ENCODE measurements at places on chromosomes 13 and 19.
A peak's percentile ranks its signal among the peaks of the same experiment; 100 is the strongest.

DNA sequence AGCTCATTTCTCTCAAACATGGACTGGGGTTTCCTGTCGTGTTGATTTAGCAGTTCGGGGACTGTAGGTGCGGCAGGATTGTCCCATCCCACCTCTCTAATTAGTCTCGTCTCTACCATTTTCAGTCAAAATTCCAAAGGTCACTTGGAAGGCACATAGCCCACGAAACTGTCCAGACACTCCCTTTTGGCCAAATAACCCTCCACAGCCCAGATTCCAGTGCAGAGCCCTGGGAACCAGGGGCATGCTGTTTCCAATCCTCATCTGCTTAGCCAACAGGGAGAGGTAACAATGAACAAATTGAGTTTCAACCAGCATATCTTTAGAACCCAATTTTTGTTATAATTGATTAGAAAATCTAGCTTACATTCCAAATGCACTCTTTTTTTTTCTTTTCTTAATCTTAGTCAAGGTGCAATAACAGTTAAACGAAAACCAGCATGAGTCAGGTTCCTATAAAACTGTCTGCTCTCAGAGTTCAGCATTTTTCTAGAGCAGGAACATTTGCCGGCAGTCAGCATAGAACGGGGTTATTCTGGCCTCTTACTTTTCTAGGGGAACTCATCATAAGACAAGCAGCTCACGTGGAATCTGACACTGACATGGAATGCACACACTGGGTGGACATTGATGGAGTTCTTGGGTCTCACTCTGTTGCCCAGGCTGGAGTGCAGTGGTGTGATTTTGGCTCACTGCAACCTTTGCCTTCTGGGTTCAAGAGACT, 14.4 kb upstream of the CEBPA start:
- DNase-seq: no peak

- no peak for DNase-seq
Measured at GRCh38 chr19:42469311-42470235, 26.8 kb upstream of the CXCL17 start.

- no peak for DNase-seq
Measured at GRCh38 chr19:18418029-18418482, 1.1 kb upstream of the SSBP4 start.

GRCh38 chr13:26914624-26915023, 154.0 kb upstream of the GPR12 start:
- no peak for DNase-seq

DNA sequence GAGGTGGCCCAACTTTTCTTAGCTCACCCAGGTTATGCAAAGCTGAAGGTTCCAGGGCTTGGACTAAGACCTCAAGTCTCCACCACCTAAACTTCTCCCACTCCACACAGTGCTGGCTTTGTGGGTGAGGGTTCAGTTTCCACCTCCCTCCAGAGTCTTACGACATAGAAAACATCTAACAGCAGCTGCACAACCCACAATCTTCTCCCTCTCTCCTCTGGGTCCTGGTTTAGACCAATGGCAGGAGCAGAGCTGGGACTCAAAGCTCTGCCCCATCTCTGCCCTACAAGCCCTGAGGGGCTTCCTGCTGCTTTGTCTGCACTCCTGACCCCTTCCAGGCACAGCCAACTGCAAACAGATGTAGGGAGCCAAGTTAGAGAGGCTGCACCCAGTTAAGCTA, 16.0 kb downstream of the IRGC start:
- DNase-seq: no peak

- peak; percentile 15 for DNase-seq
Measured at GRCh38 chr19:37817180-37817981, 38.0 kb upstream of the ZNF573 start.

DNA sequence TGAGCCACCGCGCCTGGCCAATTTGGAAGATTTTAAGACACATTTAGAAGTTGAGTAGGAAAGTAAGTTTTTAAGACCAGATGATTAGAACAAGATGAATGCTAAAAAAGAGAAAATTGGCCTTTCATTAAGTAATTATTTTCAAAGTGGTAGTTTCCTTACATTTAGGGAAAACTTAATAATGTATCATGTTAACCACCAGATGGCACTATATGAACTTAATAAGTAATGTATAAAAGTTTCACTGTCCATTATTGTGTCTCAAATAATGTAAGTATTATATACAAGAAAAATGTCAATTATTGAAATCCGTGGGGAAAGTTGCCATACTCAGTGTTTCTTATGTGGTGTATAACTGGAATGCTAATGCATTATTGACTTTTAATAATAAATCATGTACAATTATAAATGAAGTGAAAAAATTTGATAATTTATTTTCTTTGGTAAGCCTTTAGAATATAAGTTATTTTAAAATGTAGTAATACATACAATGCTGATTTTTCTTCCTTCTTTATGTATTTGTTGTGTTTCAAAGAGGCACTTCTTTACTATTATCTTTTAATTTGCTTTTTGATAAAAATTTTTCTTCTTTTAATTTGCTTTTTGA, 29.2 kb downstream of the COG6 start:
- DNase-seq: no peak

GRCh38 chr13:111866731-111867245, 200.2 kb upstream of the SOX1 start:
- DNase-seq: no peak

DNA sequence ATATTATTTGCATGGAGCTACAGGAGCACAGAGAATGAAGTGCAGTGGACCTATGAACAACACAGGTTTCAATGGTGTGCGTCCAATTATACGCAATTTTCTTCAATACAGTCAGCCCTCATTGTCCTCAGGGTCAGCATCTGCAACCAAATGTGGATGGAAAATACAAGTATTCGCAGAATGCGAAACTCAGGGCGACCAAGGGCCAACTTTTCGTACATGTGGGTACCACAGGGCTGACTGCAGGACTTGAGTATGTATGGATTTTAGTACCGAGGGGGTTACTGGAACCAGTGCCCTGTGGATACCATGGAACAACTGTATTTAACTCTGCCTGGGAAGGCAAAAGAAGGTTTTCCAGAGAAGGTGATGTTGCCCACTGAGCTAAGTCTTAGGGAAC, 10.2 kb downstream of the LCP1 start:
- DNase-seq: no peak

- no peak for DNase-seq
Measured at GRCh38 chr19:57071444-57071843, 48.3 kb upstream of the USP29 start.

DNA sequence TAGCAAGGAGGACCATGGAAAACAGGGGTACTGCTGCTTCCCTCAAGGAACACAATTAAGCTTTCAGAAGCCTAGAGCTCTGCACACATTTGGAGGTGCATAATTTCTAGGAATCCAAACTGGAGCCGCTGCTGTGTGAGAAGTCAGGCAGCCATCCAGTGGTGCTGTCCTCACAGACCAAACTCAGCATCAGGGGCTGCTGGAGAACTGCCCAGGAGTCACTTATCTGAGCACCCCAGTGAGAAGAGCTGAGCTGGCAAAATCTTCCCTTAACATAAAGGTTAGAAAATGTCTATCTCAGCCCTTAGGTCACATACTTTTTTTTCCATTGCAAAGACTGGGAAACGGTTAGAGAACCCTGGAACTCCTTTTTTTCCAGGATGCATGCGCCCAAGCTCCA, 72.8 kb downstream of the ATP7B start:
- DNase-seq: no peak

DNA sequence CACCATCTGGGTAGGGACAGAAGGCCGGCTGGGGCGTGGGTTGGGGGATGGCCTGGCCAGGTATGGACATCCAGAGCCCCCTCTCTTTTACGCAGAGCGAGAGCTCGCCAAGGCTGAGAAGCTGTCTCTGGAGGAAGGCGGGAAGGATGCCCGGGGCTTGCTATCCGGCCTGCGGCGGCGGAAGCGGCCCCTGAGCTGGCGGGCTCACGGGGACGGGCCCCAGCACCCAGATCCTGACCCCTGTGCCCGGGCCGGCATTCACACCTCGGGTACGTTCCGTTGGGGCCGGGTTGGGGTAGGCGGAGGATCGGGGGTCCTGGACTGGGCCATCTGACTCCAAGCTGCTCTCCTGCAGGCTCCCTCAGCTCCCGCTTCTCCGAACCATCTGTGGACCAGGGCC, 8.7 kb upstream of the SCN1B start:
- no peak for DNase-seq

- no peak for DNase-seq
Measured at GRCh38 chr13:50291611-50292010, 276.4 kb downstream of the KCNRG start.

- DNase-seq: peak; percentile 39
Measured at GRCh38 chr19:17448131-17448967, at the start of gene TMEM221. Gene TMEM221, minus strand, starts transcription at chr19:17448668. Its CDS starts 206 bp downstream, at chr19:17448462.

GRCh38 chr13:112849500-112849899, 119.5 kb upstream of the MCF2L start:
- DNase-seq: no peak

DNA sequence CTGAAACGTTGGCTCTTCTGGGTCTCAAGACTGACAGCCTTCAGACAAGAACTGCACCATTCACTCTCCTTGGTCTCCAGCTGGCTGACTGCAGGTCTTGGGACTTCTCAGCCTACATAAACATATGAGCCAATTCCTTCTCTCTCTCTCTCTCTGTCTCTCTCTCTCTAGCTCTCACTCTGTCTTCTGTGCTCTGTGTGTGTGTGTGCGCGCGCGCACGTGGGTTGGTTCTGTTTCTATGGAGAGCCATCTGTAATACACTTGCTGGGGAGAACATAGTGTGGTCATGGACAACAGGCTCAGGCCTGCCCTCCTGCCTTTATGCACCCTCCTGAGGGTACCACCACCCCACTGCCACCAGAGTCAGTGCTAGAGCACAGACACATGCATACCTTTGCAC, 13.7 kb upstream of the SERPINE3 start:
- no peak for DNase-seq

DNA sequence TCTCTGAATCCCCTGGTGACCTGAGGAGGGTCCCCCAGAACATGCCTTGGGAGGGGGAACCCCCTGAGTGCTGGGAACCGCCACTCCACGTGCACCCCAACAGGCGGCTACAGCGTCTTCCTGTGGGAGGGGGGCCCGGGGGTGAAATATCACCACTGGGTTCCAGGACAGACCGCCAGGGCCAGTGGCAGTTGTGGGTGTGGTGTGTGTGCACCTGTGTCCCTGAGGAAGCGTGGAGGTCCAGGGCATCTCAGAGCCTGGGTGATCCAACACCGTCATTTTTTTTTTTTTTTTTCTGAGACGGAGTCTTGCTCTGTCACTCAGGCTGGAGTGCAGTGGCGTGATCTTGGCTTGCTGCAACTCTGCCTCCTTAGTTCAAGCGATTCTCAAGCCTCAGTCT, 4.2 kb downstream of the ADGRE5 start:
- no peak for DNase-seq

DNA sequence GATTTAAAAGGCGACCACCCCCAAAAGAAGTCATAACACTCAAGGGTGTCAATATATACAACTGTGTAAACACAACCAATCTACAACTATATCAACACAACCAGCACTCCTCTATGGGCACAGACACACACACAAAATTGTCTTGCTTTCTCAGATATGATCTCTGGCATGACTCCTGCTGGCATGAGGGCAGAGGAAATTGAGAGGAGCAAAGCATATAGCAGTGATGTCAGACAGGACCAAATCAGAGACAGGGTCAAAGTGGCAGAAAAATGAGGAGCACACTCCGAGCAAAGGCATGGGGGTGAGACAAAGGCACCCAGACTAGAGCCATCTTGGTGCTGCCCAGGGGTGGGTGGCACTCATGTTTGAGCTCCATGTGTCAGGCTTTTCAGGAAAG, 9.6 kb downstream of the IRGQ start:
- no peak for DNase-seq

- no peak for DNase-seq
Measured at GRCh38 chr13:48656608-48657007, 2.9 kb downstream of the CYSLTR2 start.

DNA sequence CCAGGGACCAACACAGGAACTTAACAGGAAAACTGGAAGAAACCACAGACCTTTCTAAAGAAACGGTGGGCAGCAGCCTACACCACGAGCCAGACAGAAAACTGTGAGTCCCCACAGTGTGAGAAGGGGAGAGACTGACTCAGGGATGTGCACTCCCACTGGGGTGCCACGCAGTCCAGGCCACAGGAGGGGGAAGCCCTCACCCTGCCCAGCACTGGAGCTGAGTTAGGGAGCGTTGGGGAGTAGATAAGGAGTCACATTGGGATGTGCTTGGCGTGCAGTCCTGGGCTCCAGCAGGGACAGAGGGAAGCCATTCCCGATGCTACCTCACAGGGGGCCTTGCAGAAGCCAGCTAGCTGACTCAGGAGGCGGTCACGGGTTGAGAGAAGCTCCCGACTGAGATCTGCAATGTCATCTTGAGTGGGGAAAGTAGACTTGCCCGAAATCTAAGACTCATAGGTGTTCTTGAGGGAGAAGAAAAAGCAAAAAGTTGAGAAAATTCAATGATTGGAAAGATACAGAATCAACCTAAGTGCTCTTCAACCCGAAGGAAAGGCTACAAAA, 17.3 kb downstream of the SIGLEC8 start:
- no peak for DNase-seq

- no peak for DNase-seq
Measured at GRCh38 chr19:10288662-10289166, 1.0 kb upstream of the ICAM5 start.

DNA sequence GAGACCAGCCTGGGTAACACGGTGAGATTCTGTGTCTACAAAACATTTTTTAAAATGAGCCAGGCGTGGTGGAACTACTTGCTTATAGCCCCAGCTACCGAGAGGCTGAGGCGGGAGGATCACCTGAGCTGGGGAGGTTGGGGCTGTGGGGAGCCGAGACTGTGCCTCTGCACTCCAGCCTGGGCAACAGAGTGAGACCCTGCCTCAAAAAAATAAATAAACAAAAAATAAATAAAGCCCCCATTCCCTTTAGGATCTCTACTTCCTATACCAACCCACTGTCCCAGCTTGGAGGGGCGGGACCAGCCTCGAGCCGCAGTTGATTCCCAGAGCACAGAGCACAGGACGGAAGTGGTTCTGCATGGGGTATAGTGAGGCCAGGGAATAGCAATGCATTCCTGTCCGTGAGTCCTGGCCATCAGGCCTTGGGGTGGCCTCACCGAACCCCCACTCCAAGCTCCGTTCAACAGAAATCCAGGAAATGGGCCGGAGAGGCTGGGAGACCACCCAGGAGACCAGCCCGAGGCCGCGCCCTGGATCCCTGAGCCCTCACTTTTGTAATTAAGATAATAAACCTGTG, 4.9 kb upstream of the PTBP1 start:
- DNase-seq: no peak

- DNase-seq: no peak
Measured at GRCh38 chr13:104900191-104900817, 1635.2 kb downstream of the EFNB2 start.

GRCh38 chr13:93298713-93299112, 72.1 kb downstream of the GPC6 start:
- no peak for DNase-seq
